Fibroblast of villous mesenchyme (primary cell): ENCODE measurements at places on chromosomes 1 and 21. TPM values are rescaled to one million over a fixed set of nuclear protein-coding genes. Genes with fewer than 3 reads are reported as not detected.

The SPATA17 gene
- under 0.01 and 0.86 TPM in 2 replicates for total RNA-seq

The OR14K1 gene
- total RNA-seq, result not detected in 2 replicates

The SEC16B gene
- 1.3 and 1.6 TPM in 2 replicates for total RNA-seq

The OR2T2 gene
- total RNA-seq, result not detected in 2 replicates

The TEDDM1 gene
- not detected in 2 replicates for total RNA-seq

The ARHGEF16 gene
- 0.86 and 0.97 TPM in 2 replicates for total RNA-seq

The TNNI3K gene
- 1.3 TPM in 1 of 2 replicates, not detected in the other for total RNA-seq
